ENCODE measurements at places on chromosomes 11 and 22.

GRCh38 chr22:28017859-28018258 is 98.8 kb upstream of the PITPNB start:
- DNase-seq = no peak

GRCh38 chr22:17350292-17350691 is 19.0 kb upstream of the CECR2 start:
- DNase-seq = no peak

GRCh38 chr22:28381429-28382167 is 298.0 kb downstream of the TTC28 start:
- peak; percentile 68 for DNase-seq

- DNase-seq = peak; percentile 3
Measured at GRCh38 chr22:33274214-33275072, 216.3 kb upstream of the SYN3 start.

GRCh38 chr11:41404109-41404508 is 55.3 kb downstream of the LRRC4C start:
- DNase-seq = no peak

GRCh38 chr11:18791969-18792628 is 501 bp upstream of the PTPN5 start:
- no peak for DNase-seq

DNA sequence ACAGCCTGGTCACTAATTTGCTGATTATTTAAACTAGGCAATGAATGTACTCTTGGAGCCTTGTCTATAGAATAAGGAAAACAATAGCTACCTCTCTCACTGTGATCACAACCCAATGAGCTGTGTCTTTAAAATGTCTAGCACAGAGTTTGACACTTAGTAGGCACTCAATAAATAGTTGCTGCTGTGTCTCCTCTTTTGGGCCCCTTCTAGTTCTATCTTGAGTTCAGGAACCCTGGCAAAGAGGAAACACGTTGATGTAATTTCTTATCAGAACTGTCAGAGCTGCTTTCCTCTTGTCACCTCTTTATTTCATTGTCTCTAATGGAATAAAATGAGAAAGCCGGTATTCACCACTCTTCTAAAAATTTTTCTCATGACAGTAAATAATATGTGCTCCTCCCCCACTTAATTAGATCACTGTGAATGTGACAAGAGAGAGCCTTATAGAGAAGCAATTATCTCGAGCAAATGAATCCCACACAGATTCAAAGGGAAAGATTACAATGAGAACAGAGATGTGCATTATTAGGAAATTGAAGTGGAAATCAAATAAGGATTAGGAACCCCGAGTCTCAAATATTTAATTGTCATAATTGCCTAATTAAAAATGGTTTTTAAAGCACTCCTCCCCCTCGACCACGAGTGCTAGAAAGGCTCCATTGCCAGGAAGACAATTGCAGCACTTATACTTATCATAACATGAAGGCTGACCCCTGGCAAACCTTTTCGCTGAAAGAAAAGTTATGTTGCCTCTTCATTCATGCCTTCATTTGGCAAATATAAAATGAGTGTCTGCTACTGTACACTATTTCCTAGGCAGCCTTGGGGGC is 175.0 kb upstream of the BDNF start:
- no peak for DNase-seq

DNA sequence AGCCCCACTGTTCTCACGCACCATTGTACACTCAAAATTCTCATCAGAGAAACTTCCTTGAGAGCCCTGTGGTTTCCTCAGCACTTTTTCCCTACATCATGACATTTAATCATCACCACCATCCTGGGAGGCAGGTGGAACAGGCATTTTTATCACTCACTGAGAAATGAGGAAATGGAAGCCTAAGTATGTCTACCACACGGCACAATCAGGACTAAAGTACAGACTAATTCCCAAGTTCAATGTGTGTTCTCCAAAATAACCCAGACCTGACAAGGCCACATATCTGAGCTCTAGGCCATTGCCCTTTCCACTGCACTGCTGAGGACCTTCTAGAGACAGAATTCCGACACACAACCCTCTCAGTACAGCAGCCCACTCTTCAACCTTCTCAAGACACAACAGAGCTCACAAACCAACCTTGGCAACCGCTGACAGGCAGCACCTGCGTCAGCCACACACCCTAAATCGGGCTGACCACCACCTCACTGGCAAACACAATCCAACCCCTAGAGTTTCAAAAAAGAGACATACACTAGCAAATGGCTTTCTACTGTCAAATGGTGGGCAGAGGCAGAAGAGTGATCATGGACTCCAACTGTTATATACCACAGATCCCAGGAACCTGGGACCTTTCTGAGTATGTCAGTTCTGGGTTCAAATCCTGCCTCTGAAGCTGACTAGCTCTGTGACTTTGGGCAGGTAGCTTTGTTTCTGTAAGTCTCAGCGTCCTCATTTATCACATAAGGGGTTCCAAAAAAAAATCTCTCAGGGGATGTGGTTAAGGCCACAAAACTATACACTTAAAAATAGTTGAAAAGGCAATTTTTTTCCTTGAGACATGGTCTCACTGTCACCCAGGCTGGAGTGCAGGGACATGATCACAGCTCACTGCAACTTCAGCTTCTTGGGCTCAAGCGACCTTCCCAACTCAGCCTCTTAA is 16.3 kb downstream of the SMCO4 start:
- DNase-seq = no peak

DNA sequence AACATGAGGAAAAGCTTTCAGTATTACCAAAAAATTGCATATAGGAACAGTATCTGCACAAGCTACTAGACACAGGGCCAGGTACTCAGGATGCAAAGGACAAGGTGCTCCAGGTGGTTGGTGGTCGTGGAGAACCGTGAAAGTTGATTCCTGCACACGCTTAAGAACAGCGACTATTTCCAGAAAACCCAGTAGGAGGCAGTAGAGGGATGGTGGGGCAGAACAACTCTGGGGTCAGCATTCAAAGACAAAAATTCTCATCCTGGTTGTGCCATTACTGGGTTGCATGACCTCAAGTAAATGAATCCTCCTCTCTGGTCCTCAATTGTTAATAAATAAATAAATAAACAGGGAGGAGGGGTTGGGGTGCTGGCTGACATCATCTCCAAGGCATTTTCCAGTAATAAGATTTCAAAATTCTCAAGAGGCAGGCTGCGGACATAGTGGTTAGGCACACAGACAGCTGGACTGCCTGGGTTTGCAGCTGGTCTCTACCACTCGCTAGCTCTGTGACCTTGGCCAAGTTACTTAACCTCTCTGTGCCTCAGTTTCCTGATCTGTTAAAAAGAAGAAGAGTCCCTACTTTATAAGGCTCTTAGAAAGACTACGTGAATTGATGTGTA is 89.6 kb downstream of the ISX start:
- no peak for DNase-seq

GRCh38 chr11:35088226-35088625 is 50.7 kb upstream of the CD44 start:
- DNase-seq = no peak

GRCh38 chr22:17637490-17638181 is 921 bp upstream of the BCL2L13 start:
- DNase-seq = no peak

DNA sequence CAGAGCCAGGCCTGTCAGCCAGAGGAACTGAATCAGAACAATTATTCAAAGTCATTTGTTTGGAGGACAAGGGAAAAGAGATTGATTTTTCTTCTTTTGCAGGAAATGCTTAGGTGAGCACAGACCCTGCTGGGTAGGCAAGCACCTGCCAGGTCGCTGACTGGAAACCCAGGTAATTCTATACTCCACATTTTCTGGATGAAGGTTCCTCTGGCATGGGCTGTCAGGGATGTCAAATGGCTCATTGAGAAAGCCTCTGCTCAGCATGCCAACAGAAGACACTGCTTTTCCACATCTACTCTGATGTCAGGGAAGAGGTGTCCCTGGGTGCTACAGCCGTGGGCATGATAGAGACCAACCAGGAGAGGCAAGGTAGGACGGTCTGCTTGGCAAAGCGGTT is 166.7 kb upstream of the SYN3 start:
- no peak for DNase-seq

GRCh38 chr22:35348026-35348590 is 32.8 kb upstream of the HMOX1 start:
- no peak for DNase-seq

- DNase-seq = no peak
Measured at GRCh38 chr22:50153056-50153755, 17.3 kb upstream of the PANX2 start.

- no peak for DNase-seq
Measured at GRCh38 chr11:18704698-18705097, 6.1 kb downstream of the TMEM86A start.

GRCh38 chr22:30869667-30870395 is 98.7 kb downstream of the MORC2 start:
- DNase-seq = no peak

- DNase-seq = no peak
Measured at GRCh38 chr11:58647141-58647699, 24.8 kb downstream of the CNTF start.

DNA sequence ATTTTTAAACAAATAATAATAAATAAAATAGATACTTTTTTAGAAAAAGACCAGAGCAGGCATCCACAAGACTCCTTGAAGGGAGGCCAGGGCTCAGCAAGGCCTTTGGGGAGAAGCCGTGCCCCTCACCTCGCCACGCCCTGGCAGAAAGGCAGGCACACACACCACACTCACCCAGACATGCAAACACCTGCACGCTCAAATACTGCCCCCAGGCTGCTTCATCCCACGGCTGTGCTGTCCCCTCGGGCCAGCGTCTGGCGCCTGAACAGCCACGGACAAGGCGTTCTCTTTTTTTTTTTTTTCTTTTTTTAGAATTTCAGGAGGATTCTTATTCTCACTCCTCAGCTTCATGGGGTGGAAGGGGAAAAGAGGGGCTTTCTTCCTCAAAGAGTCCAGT is 1.5 kb downstream of the FADS3 start:
- DNase-seq = no peak

- DNase-seq = no peak
Measured at GRCh38 chr11:5069272-5069671, at the start of gene OR52E1. Gene OR52E1 (plus strand): TSS chr11:5069572.

DNA sequence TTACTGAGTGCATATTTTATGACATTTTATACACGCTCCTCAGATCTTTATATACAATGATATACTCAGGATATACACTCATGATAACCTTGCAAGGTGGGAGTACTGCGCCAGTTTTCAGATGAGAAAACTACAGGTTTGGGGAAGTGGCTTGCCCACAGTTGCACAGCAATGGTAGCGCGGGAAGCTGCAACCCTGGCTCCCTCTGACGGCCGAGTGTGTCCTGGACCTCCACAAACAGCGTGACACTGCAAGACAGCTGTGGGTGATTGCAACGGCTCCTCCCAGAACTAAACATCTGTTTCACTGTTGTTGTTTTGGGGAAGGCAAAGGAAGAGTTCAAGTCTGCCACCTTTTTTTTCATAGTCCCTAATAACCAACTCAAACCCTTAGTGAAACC is 47.0 kb downstream of the PACSIN2 start:
- DNase-seq = peak; percentile 35

DNA sequence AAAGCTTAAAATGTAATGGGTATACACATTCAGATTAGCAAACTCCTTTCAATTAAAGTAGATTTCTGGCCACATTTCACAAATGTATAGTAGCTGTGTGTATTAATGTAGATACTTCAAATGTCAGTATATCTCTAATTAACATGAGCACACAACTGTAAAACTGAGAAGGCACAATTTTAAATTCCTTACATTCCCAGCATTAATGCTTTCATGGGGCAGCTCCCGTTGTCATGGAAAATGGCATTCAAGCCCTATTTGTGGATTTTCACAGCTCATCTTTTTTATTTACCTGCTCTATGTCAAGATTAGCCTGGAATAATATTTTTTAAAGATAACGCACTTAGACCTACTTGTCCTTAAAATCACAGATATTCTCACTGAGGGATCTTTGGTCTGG is 113.6 kb upstream of the SOX6 start:
- DNase-seq = peak; percentile 26

DNA sequence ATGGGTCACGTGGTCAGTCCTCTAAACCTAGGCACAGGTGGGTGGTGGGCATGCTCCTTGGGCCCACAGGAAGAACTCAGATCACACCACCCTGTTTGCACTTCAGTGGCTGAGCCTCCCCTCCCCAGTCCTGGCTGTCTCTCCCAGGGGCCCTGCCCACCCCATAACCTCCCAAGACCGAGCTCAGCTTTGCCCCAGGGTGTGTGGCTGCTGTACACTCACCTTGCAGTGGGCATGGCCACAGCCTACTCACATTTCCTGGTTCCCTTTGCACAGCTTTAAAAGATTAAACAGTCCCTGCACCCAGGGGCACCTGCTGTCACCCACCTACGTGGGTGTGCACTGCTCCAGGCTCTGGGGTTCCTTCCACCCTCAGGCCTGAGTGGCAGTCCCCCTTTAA is 13.8 kb downstream of the TRIOBP start:
- DNase-seq = no peak

DNA sequence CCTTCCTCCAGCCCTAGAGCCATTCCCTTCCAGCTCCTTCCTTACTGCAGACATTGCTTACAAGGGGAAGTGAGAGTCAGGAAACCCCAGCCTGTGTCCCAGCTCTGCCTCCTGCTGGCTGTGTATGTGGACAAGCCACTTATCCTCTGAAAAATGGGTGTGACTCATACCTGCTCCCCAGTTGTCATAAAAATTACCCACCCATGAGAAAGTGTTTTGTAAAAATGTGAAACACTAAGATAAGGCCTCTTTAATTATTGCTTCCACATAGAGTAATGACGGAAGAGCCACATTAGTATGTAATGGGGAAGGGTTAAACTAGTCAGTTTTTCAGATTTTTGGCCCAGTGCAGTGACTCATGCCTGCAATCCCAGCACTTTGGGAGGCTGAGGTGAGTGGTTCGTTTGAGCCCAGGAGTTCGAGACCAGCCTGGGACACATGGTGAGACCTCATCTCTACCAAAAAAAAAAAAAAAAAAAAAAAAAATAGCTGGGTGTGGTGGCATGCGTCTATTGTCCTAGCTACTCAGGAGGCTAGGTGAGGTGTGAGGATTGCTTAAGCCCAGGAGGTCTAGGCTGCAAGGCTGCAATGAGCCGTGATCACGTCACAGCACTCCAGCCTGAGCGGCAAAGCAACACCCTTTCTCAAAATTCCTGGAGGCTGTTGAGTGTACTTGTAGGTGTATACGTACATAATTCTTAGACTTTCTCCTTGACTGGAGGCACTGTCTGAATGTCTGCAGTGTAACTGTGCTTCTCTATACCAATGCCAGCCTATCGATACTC is 84.9 kb downstream of the CTTN start:
- peak; percentile 26 for DNase-seq

- DNase-seq = no peak
Measured at GRCh38 chr11:65309006-65309405, 5.7 kb upstream of the CDC42EP2 start.

- DNase-seq = no peak
Measured at GRCh38 chr11:94100253-94100652, 28.4 kb upstream of the PANX1 start.
